ENCODE measurements at places on chromosomes 13 and 19.
A peak's percentile ranks its signal among the peaks of the same experiment; 100 is the strongest.

- DNase-seq: no peak
These were observed 10.6 kb downstream of the ERFL start for GRCh38 chr19:41917676-41918075.

DNA sequence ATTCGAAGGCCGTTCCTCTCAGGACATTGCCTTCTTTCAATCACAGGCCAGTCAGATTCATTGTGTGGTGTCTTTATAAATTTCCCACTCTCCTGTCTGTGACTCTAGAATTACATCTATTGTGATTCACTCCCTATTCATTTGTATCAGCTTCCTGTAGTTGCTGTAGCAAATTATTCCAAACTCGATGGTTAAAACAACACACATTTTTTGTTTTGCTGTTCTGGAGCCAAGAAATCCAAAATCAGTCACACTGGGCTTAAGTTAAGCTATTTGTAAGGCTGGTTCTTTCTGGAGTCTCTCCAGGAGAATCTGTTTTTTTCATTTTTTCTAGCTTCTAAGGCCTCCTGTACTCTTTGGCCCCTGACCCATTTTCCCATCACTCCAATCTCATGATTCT, 1487.0 kb upstream of the SLC10A2 start:
- DNase-seq: no peak

- no peak for DNase-seq
These were observed 7.8 kb upstream of the WASF3 start for GRCh38 chr13:26549713-26550112.

- DNase-seq: no peak
These were observed 517.9 kb upstream of the PRR20A start for GRCh38 chr13:56622840-56623239.

DNA sequence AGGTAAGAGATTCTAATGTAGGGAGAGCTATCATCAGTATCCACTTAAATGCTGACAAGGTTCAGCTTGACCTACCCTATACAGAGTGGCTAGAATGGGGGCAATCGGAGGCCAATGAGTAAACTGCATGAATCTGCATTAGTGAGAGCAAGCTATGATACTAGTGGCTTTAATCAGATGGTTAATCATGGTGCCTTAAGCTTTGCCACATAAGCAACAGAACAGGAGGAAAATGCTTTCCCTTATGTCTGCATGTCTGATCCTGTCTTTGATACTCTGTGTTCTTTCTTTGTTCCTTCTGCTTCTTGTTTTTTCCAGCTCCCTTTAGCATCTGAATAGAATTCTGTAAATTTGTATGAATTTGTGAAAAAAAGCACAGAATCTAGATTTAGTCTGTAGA, 91.1 kb downstream of the WDFY2 start:
- DNase-seq: no peak

DNA sequence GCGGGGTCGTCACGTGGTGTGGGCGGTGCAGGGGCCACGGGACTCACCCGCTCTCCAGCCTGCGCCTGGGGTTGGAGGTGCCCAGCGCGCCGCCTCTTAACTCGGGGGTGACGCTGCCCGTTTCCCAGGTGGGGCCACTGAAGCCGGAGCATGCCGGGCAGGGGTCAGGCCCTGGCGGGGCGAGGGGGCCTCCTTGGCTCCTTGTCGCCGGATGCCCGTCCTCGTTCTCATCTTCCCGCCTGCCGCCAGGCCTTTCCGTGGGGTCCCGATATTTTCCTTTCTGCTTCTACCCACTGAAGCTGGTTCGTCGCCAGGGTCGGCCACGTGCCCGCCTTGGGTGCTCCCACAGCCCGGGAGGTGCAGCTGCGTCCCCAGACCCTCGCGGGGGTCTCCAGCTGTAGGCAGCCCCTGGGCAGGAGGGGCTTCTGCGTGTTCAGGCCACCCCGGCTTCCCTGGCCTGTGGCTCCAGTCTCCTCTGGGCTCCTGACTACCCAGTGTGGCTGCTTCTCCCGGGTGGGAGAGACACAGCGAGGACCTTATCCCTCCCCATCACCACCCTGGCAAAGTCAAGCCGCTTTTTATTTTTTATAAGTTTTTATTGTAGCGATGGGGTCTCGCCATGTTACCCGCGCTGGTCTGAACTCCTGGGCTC, 772 bp downstream of the FAM174C start:
- DNase-seq: no peak

- DNase-seq: no peak
These were observed 6.8 kb downstream of the SLC8A2 start for GRCh38 chr19:47464675-47465419.

- no peak for DNase-seq
These were observed 560 bp upstream of the FAM83E start for GRCh38 chr19:48615231-48616040.

- no peak for DNase-seq
These were observed 2.9 kb upstream of the NRTN start for GRCh38 chr19:5801796-5802619.

GRCh38 chr19:30900051-30900450, 449.2 kb downstream of the TSHZ3 start:
- DNase-seq: no peak

- no peak for DNase-seq
These were observed 17.7 kb downstream of the CERS1 start for GRCh38 chr19:18878058-18878797.

DNA sequence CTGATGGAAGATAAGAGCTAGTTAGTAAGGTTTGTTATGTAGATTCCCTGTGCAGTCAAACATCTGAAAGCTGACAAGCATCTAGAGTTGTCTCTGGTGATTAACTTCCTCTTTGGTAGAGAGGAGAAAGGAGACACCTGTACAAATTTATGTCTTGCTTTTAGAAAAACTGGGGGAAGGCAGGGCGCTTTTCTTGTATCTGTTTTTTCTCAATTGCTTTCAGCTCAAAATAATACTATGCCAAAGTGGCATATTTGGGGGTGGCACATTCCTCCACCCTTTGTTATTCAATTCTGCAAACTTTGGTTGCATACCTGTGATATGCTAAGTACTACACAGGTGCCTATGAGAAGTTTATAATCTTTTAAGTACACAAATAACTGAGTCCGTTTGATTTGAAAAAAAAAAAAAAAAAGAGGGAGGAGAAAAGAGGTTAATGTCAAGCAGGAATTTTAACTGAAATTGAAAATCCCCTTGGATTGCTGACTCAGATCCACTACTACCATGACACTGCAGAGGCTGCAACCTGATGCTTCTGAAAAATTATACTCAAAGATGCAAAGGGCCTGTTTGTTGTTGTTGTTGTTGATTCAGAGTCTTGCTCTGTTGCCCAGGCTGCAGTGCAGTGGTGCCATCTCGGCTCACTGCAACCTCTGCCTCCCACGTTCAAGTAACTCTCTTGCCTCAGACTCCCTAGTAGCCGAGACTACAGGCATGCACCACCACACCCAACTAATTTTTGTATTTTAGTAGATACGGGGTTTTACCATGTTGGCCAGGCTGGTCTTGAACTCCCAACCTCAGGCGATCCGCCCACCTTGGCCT, 164.8 kb upstream of the NBEA start:
- DNase-seq: no peak

- DNase-seq: peak; percentile 71
These were observed at the start of gene CCDC122 for GRCh38 chr13:43878892-43879754. Gene CCDC122 (minus strand): TSS chr13:43879740. CDS start chr13:43869376, 10,364 bp downstream.

GRCh38 chr19:35328851-35329285, at the start of gene CD22:
Gene CD22 (plus strand): TSS chr19:35329187. CDS start chr19:35332041, 2,854 bp downstream.
- DNase-seq: no peak

DNA sequence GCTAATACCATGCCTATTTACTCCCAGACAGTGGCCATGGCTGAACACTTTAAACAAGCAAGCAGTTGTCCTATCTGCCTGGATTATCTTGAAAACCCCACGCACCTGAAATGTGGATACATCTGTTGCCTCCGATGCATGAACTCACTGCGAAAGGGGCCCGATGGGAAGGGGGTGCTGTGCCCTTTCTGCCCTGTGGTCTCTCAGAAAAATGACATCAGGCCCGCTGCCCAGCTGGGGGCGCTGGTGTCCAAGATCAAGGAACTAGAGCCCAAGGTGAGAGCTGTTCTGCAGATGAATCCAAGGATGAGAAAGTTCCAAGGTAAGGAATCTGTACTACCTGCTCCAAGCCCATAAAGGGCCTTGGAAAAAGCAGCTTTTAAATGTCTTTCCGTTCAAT, 8.6 kb downstream of the RFPL4AL1 start:
- DNase-seq: no peak

DNA sequence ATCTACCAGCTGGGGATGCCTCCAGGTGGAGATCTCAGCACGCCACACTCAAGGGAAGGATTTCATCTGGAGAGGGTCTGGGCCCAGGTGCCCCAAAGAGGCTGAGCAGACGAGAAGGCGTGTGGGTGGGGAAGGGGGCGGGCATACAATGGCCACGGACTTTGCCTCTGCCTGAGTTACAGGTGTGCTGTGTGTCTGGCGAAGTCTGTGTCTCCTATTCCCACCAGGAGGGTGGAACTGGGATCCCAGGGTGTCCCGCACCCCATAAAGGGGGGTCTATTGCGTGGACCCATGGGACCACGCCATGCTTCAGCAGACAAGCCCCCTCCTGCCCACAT, 3.6 kb downstream of the TLE2 start:
- no peak for DNase-seq

- DNase-seq: no peak
These were observed 33.9 kb upstream of the MBNL2 start for GRCh38 chr13:97188207-97188606.

- DNase-seq: no peak
These were observed 54.3 kb downstream of the GATAD2A start for GRCh38 chr19:19459707-19460251.

GRCh38 chr13:73708393-73708985, 425.7 kb downstream of the KLF12 start:
- DNase-seq: peak; percentile 45

- DNase-seq: no peak
These were observed at the start of gene B3GNT8 for GRCh38 chr19:41426952-41427646. Gene B3GNT8 (minus strand): TSS chr19:41427374. CDS start chr19:41426778, 596 bp downstream.

DNA sequence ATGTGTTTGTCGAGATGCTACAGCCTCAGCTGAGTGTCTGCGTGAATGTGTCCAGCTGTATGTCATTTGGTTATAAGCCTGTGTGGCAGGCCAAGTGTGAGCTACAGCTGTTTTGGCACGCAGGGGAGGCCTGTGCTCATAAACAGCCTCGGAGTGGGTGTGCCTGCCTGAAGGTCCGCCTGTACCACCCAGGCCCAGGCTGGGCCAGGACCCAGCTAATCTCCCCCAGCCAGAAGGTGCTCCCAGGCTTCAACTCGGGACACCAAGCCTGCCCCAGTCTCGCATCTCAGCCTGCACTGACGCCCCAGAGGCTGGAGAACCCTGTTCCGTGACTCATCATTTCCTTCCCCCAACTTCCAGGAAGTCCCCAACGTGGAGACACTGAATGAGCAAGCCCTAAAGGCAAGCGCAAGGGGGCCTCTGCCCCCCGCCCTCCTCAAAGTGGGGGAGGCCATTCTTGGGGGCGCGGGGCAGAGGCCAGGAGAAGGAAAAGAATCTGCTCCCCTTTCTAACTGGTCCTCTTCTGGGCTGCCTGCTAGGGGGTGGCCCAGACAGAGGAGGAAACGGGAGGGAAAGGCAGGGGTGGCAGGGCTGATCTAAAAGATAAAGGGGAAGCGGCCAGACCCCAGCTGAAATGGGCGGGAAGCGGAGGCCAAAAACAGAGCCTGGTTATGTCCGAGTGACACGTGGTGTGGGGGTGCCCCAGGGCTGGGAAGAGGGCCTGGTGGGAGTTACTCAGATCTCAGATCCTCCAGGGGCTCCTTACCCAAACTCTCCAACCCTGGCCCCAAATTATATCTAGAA, 2.0 kb downstream of the SLC1A5 start:
- DNase-seq: peak; percentile 7

DNA sequence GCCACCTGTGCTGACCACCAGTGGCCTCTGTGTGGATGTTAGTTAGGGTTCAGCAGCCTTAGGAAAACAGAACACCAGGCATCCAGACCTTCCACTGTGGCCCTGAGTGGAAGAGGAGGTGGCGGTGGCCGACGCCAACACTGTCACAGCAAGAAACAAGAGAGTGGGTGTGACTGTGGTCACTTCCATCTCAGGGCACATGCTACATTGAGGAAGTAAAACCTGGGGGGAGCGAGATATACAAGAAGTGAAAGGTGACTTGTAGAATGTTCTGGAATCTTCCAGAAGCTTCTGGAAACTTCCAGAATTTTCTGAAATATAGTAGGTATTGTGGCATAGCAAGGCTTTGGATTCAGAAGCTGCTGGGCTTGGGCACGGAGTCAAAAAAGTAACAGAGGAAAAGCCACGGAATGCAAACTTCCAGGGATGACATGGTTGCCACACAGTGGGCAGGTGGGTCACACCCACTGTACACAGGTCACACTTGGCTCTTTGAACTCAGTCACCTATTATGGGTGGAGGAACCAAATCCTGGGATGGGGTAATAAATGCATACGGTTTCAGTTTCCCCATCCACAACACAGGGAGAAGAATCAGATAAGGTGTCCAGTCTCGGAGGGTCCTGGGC, 24.3 kb downstream of the GNG7 start:
- no peak for DNase-seq

- no peak for DNase-seq
These were observed 19.0 kb downstream of the N4BP2L1 start for GRCh38 chr13:32409001-32409313.

GRCh38 chr13:37100731-37101130, 4.7 kb downstream of the CSNK1A1L start:
- no peak for DNase-seq

DNA sequence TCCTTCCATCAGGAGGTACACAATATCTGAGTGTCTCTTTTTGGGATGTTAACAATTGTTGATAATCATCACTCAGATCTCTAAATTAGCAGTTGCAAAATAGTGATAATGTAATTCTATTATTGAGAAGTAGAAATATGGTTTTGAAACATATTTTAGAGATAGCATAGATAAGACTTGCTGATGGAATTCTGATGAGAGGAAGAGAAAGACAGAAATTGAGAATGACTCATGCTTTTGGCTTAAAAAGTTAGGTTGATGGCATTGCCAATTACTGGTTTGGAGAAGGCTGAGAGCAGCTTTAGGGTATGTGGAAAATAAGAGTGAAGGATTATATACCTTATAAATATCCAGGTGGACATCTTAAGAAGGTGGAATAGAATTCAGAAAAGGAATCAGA, 106.4 kb upstream of the EDNRB start:
- no peak for DNase-seq

DNA sequence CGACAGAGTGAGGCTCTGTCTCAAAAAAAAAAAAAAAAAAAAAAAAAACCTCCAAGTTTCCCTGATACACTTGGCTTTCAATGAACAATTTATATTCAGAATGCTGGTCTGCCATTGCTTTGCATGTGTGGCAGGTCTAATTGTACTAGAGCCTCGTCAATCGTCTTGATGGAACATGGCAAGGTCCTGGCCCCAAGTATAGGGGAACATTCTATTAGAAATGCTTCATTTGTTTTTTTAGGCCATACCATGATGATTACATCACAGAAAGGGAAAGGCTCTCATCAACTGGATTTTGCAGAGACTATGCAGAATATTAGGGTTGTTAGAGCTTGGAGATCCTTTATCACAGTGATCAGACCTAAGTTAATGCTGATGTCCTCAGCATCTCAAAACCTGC, 28.0 kb downstream of the SPRY2 start:
- no peak for DNase-seq
